Stimulated activated CD4-positive, alpha-beta T cell treated with anti-CD3 and anti-CD28 coated beads, Interleukin-4, amount 100 ng/mL, for 4 hours (primary cell): ENCODE measurements at places on chromosomes 11 and 22.
A peak's percentile ranks its signal among the peaks of the same experiment; 100 is the strongest.

GRCh38 chr22:24434471-24435322 lies 7.3 kb downstream of the ADORA2A start:
- peak; percentile 85 for DNase-seq

DNA sequence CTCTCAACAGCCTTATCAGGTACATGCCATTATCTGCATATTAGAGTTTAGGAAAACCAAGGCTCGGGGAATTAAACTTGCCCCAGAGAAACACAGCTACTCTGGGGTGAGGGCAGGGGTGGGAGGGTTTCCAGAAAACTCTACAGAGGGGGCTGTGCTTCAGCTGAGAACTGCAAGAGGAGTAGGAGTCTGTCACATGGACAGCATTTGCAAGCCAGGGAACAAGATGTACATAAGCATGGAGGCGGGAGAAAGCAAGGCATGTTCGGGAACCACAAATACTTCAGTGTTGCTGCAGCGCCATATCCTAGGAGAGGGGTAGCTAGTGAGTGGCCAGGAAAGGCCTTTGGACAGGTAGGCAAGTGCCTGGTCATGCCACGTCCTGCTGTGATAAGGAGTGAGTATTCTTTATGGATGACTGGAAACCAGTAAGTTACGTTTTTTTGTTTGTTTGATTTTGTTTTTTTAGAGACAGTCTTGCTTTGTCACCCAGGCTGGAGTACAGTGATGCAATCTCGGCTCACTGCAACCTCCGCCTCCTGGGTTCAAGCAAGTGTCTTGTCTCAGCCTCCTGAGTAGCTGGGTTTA lies 57.2 kb downstream of the GRAMD1B start:
- no peak for DNase-seq

DNA sequence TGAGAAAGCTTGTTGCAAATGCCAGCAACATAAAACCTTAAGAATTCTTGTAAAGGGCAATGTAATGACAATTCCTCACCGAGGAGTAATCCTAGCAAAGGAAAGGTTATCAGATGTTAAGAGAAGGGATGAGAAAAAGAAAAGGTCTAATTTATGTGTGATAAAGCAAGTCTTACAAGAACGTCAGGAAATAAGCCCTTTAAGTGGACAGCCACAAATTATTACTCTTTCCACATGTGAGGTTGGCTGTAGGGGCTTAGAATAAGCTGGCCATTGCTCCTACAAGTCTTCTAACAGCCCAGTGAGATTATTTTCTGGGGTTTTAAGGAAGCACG lies 9.3 kb downstream of the LAYN start:
- no peak for DNase-seq

DNA sequence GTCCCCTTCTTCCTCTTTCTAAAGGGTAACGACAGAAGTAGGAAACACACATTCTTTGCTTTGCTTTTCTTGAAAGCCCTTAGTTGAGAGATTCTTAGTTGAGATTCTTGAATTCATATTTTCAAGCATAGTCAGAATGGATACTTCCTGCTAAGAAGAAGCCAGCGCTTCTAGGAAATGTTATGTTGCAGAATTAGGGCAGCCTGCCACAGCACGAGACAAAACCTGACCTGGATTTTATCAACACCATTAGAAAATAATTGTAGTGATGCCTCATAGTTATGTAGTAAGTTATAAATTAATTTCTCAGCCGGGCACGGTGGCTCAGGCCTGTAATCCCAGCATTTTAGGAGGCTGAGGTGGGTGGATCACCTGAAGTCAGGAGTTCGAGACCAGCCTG lies 37.9 kb upstream of the NUP160 start:
- no peak for DNase-seq

- no peak for DNase-seq
Measured at GRCh38 chr11:32420937-32421901, 14.1 kb downstream of the WT1 start.

- no peak for DNase-seq
Measured at GRCh38 chr11:121237686-121238658, 54.6 kb upstream of the SC5D start.

DNA sequence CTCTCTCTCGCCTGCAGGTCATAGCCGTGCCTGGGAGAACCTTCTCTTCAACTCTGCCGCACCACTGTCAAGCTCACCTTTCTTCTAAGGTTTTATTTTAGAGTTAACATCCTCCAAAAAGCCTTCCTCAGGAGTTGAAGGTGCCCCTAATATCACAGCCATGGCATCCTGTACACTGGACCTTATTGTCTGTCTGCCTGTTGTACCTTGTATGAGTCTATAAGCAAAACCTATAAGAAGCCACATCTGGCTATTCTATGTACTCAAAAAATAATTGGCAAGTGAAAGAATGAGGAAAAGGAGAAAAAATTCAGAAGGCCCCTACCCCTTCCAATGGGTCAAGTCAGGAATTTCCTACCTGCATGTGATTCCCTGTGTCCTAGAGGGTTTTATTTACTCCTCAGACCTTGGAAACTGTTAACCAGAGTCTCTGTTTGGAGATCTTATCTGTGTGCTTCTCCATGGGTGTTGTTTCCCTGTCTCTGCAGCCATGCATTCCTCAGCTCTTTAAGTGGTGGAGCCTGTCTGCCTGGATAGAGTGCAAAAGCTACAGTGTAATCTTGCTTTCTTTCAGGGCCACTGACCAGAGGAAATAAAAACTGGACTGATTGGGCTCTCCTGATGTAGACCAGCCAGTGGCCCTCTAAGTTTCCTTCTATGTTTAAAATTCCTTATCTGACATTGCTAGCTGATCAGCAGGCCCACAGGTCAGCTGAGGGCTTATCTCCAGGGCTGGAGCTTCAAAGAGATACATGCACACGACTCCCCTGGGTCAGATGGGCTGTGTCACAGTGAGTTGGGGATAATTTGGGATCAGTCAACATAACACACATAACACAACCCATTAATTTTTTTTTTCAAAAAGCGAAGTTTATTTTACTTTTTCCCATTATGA lies 37.6 kb upstream of the TMEM135 start:
- DNase-seq, result no peak

DNA sequence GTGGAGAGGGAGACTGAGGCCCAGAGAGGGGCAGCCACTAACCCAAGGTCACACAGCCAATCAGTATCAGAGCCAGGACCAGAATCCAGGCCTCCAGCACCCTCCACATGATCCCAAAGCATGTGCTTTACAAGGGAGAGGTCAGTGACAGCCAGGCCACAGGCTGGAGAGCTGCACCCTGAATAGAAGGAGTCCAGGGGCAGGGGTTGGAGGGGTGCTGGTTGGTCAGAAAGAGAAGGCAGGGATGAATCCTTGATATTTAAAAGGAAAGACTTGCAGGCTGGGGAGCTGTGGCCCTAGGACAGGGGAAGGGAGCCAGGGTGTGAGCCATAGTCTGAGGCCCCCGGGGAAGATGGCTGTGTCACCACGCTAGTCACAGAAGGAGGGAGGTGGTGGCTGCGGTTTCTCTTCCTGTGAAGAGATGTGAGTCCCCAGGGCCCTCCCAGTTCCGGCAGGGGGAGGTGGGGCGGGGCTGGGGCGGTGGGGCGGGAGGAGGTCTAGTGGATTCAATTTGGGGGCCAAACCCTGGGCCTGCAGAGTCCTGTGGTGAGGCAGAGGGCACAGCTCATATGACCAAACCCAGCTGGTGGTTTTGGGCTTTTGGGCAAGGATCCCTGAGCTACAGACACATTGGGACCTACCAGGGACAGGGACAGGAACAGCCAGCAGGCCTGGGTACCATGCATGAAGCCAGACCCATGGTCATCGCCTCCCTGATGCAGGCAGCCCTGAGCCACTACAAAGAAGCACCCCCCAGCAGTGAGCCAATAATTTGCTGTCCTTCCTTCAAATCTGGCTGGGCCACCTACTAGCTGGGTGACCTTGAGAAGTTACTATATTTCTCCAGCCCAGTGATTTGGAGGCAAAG lies 14.0 kb downstream of the RAC2 start:
- DNase-seq, result peak; percentile 93

GRCh38 chr11:58188770-58189169 lies at the start of gene OR9Q2:
TSS of gene OR9Q2 (plus strand) at chr11:58189070. CDS start at chr11:58190491, 1,421 bp downstream.
- no peak for DNase-seq

GRCh38 chr22:39995393-39996252 lies 869 bp downstream of the FAM83F start:
- DNase-seq, result no peak

DNA sequence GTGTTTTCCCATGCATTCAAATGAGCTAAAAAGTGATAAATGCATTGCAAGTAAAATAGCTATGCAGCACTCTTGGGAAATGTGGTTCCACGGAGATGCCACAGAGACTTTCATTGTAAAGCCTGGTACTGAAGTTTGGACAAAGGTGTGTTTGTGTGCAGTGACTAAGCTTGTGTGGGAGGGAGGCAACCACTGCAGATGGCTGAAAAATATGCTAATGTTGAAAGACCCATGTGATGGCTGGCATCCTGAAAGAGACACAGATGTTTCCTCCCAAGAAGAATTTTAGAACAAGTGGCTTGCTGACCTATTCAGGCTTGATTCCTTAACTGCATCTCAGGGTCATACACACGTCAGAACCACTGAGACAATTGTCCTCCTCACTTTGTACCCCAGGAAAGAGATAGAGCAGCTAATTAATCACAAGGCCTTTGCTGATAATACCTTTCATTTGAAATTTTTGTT lies 73.8 kb downstream of the FAM76B start:
- no peak for DNase-seq

- DNase-seq, result no peak
Measured at GRCh38 chr11:20278727-20279126, 84.8 kb upstream of the HTATIP2 start.

GRCh38 chr11:44718612-44719390 lies 8.0 kb upstream of the TSPAN18 start:
- no peak for DNase-seq

DNA sequence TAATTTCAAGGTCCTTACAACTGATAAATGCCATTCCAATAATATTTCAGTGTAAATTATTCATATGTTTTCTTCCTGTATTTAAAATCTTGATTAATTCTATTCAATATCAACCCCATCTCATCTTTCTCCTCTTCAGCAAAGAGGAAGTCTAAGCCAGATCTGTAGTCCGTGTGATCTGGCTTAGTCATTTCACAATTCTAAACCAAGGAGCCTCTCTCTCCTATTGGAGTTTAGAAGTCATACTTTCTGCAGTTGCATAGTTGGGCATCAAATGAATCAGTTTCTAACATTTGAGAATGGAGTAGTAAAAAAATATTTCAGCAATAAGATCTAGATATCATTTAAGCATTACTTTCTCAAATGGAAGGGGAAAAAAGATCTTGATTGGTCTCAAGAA lies 354.9 kb downstream of the JRKL start:
- DNase-seq, result no peak

DNA sequence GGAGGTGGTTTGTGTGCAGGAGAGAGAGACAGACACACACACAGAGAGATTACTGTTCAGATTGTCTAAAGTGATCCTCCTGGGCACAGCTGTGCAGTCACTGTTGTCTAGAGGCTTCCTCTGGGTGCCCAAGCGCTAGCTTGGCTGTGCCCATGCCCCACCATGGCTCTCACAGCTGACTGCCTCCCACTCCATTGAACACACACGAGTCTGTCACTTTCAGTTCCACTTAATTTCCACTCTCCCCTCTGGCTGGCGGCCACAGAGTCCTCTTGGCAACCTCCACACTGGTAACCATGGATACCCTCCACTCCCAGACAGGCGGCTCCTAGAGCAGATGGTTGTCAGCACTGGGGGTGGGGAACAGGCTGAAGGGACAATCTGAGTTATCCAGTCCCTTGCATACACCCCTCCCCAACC lies 29.1 kb downstream of the MAP6 start:
- DNase-seq, result no peak

GRCh38 chr22:19065298-19065859 lies 56.8 kb downstream of the DGCR2 start:
- DNase-seq, result no peak

- DNase-seq, result no peak
Measured at GRCh38 chr11:109267293-109268095, 154.5 kb upstream of the C11orf87 start.

GRCh38 chr11:2573240-2574042 lies 126.4 kb downstream of the KCNQ1OT1 start:
- no peak for DNase-seq

- no peak for DNase-seq
Measured at GRCh38 chr22:48902001-48902869, 925.4 kb downstream of the BRD1 start.

- DNase-seq, result no peak
Measured at GRCh38 chr11:13661074-13661623, 7.3 kb upstream of the FAR1 start.

GRCh38 chr11:117459979-117460300 lies 132.3 kb downstream of the CEP164 start:
- no peak for DNase-seq

DNA sequence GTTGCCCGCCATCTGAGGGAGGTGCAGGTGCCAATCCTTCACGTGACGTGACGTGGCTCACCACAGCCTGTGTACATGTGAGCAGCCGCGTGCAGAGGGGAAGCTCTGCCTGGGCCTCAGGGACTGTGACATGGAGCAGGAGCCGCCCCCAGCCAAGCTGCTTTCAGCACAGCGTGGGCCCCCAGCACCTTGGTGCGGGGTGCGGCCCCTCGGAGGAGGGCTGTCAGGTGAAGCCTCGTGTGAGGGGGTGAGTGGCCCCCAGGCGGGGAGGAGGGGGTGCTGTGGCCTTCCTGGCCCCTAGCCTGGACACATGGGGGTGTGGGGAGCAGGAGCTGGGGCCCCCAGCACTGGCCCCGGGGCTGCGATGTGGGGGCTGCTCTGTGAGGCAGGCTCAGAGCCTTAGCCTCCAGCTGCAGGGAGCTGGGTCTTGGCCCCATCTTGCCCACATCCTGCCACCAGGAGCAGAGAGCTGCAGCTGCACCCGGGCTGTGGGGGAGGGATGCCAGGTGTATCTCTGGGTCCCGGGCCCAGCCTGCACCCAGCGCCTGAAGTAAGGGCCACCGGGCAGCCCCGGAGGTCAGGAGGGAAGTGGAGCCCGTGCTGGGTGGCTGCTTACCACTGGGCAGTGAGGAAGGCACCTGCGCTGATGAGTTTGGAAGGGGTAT lies at the start of gene ADORA2A:
Gene ADORA2A (plus strand): TSS at position 100 of the 665 bp plus-strand sequence. CDS start 5,806 bp downstream, outside the sequence.
- DNase-seq, result peak; percentile 72

GRCh38 chr11:132862137-132862536 lies 670.2 kb downstream of the OPCML start:
- DNase-seq, result no peak

- DNase-seq, result no peak
Measured at GRCh38 chr22:46607483-46608114, 12.6 kb upstream of the GRAMD4 start.

GRCh38 chr11:102151784-102152525 lies 41.7 kb downstream of the YAP1 start:
- no peak for DNase-seq
